ENCODE measurements at places on chromosomes 7 and 10.

- DNase-seq = peak; percentile 14
Measured at GRCh38 chr7:91636129-91636724, 244.3 kb downstream of the MTERF1 start.

GRCh38 chr7:55101359-55101758 is 82.5 kb downstream of the EGFR start:
- DNase-seq = no peak

DNA sequence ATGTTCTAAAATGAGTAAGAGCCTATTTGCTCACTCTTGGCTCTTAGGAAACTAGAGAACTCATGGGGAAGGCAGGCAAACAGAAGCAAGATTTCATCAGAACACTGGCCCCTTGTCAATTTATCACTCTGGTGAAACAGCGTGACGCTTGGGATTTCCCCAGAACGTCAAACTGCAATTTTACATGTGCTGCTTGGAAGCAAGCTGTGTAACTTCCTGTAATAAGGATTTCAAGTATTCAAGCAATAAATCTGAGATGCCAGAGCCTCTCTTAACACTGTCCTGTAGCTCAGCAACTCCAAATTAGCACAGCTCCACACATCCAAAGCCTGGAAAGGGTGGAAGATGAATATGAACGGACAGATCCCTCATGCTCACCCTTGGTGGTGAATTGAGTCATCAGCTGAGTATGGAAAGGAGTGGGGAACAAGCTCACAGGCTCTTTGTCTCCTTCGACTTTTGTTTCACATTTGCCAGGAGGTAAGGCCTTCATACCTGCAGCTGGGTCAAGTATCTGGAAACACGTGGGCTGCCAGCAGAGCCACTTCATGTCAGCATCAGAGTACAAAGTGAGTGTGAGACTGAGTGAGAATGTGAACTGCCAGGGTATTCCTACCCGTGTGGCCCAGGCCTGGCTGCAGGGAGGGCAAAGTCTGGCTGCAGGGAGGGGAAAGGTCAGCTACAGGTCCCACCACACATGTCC is 140.4 kb upstream of the NAMPT start:
- DNase-seq = peak; percentile 83

DNA sequence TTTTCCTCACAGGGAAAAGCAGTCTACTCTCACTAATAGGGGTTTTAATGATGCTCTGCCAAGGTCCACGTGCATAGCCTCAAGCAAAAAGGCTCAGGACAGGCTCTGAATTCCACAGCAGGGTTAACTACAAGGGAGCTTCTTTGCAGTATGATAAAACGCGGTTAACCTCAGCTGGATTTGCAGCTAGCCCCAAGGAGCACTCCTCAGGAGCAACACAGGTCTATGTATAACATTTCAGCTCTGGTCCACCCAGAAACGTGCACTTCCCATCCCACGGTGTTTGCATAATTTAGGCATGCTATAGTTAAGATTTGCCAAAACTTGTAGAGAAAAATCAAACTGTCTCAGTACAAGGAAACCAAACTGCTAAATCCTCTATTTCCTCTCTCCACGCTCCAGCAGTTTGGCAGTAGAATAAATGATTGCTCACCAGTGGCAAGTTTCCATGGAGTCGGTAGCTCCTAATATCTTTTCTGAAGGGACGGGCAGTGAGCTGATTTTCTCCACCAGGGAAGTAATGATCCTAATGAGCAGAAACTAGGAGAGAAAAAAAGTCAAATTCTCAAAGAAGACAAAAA is 13.1 kb upstream of the ASB4 start:
- peak; percentile 6 for DNase-seq

DNA sequence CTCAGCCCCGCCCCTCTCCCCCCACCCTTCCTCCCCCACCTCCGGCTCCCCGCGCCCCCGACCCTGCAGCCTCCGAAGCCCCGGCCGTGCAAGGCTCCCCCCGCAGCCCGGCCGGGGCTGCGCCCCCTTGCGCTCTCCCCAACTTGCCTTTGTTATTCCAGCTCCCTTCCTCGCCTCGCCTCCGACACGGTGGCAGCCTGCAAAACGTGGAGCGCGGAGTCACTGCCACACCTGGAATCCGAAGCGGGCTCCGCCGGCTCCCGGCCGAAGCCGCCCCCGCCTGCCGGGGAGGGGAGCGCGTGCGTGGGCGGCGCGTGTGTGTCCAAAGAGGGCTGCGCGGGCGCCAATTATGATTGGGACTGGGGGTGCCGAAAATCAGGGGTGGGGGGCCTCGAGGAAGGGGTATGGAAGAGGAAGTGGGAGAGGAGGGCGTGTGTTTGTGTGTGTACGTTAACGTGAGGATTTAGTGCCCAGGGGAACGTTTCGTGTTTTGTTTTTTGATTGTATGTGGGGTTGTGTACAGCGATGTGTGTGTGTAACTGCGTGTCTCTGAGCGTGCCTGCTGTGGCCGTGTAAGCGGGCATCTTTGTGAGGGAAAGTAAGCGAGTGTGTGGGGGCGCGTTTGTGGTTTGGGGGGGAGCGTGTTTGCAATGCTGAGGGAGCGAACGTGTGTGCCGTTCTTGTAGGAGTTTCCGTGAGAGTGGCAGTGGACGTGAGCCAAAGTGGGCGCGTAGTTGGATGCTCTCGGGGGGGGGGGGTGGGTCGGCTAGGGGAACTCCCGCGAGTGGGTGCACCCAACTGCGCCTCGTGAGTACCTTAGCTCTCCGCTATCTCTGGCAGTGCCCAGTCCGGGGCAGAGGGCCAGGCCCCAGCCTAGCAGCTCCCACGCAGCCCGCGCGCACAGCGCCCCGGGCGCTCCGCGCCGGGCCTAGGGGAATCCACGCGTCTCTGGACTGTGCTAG is 1.2 kb upstream of the ZMIZ1 start:
- DNase-seq = peak; percentile 89

DNA sequence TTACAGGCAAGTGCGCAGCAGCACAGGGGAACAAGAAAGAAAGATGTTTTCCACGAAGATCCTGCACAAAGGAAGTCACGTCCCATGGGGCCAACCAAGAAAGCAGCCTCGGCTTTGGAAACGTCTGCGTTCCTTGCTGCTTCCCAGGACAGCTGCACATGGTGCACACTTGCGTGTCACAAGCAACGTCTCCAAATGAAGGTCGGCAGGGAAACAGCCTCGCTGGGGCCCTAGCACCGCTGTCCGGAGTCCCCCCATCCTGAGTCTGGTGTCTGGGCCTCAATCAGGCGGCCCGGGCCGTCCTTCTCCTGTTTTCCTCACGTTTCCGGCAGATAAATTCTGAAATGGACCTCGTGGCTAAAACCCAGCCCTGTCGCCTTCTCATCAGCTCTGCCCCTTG is 206.2 kb downstream of the DIP2C start:
- peak; percentile 33 for DNase-seq

- no peak for DNase-seq
Measured at GRCh38 chr10:37680243-37680683, 177.1 kb downstream of the ZNF248 start.

- DNase-seq = no peak
Measured at GRCh38 chr10:124600051-124600880, 138.6 kb downstream of the LHPP start.

DNA sequence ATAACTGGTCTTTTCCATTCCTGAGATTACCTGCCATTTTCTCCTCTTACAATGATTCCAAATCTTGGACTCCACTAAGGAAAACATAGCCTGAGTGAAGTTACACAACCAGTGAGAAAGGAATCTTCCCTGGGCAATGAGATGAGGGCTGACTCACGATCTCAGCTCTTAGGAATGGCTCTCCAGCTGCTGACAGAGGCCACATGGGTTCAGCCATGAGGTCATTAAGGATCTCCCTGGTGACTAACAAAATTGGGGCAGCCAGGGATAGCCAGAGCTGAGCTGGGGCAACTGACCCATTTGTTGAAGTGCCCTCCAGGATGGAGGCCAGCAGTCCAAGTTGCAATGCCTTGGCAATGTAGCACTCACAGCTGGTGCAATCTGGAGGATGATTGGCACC is 78.7 kb upstream of the MKLN1 start:
- peak; percentile 97 for DNase-seq

- DNase-seq = peak; percentile 2
Measured at GRCh38 chr7:84811362-84811761, 375.5 kb downstream of the SEMA3D start.

DNA sequence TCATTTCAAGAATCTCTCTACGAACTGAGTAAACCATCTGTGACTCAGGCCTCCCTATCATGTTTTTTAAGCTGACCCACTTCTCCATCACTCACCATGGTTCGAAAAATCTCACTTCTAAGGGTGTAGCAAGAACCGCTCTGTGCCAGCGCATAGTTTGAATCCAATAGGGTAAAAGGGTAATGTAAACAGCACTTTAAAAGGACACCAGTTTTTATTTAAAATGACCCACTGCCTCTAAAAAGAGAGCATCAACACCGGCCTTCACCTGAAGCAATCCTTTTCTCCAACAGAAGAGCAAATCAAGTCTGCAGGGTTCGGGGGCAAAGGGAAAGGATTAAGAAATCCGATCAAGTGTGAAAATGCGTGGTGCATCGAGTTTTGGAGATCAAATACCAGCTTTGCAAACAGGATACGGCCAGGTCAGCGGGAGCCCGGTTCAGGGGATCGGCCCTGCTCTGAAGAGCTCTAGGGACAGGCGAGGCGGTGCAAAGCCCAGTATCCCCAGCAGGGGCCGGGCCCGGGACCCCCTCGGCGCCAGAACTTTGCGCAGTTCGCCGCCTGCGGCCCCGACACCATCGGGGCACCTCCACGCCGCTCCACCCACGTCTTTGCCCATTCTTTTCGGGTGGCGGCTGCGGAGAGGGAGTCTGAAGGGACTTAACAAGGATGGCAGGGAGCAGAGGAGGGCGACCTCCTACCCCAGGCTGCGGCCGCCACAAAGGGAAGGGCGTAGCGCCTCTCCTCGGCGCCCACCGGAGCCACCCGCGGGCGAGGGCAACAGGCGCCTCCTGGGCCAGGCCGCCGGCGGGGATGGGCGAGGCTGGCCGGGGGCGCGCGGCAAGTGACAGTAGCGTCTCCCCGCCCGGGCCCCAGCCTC is 842 bp downstream of the NMT2 start:
- DNase-seq = peak; percentile 48

- peak; percentile 96 for DNase-seq
Measured at GRCh38 chr10:104300736-104301292, 31.8 kb downstream of the GSTO2 start.

GRCh38 chr7:101702362-101702850 is 73.3 kb upstream of the MYL10 start:
- no peak for DNase-seq
